ENCODE measurements at places on chromosomes 2 and 18.

DNA sequence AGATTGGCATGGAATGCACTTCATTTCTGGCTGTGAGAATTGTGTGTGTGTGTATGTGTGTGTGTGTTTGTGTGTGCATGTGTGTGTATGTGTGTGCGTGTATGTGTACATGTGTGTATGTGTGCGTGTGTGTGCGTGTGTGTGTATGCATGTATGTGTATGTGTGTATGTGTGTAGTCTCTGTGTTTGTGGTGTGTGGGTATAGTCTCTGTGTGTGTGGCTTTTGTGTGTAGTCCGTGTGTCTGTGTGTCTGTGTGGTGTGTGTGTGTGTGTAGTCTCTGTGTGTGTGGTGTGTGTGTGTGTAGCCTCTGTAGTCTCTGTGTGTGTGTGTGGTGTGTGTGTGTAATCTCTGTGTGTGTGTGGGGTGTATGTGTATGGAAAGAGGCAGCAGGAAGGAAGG is 247.3 kb upstream of the SOX11 start:
- no peak for DNase-seq

DNA sequence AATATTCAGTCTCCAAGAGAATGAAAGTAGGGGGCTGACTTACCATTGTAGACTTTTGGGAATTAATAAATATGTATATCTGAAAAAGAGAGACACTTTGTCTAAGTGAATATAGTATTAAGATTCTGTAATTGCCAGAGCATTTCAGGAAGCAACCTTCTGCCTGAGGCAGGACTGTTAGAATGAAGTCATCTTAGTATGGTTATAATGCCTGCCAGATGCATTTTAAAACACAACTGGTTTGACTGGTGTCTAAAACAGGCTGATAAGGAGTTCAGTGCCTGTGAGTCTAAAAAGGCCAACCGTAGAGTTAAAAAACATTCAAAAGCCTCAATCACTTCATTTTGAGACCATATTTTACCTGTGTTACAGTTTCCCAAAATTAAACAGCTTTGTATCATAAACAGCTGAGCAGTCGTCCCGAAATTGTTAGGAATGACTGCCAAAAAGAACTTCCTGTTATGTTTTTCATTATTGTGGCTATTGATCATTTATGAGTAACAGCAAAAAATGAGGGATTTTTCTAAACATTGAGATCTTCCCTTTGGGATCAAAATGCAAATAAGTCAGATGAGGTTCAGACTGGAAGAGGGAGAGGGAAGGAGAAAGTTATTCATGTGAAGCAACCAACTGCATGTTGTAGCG is 443.9 kb downstream of the PID1 start:
- DNase-seq: no peak

- no peak for DNase-seq
Measured at GRCh38 chr2:73928963-73929347, 2.3 kb downstream of the DGUOK start.

- DNase-seq: no peak
Measured at GRCh38 chr2:49189512-49190225, 35.4 kb upstream of the FSHR start.

GRCh38 chr2:28318023-28318422 is 74.6 kb upstream of the FOSL2 start:
- DNase-seq: no peak

DNA sequence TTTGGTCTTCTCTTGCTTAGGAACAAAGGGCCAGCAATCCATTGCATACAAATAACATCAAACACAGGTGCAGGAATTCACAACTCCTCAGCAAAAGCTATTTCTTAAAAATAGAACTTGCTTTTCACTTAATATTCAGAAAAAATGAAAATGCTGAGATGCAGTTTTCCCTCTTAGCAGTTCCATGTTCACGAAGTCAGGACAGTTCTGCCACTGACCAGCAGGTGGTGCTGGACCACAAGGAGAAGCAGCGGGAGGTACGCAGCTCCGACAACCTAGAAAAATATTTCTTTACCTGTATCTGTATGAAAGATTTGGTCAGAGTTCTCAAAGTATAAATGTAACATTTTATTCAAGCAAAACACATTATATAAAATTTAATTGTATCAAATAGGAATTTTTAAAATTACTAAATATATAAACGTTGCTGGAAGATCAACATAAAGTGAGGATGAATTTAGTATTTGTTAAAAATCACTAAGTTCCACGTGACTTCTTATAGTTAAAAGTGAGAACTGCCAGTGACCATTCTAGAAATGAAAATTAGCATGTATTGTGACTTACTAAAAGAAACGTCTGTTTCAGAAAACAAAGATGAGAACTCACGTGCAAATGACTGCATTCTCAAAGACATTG is 48.8 kb downstream of the ADNP2 start:
- peak; percentile 88 for DNase-seq

GRCh38 chr2:209376686-209377085 is 47.2 kb upstream of the MAP2 start:
- no peak for DNase-seq

GRCh38 chr18:36769611-36770314 is 59.0 kb downstream of the TPGS2 start:
- no peak for DNase-seq

Data from astrocyte of the hippocampus (primary cell).